Adrenal gland (tissue), 19 donors: ENCODE measurements at places on chromosomes 6 and 20. TPM values are rescaled to one million over a fixed set of nuclear protein-coding genes. Genes with fewer than 3 reads are reported as not detected.
A peak's percentile ranks its signal among the peaks of the same experiment; 100 is the strongest.

- no peak for DNase-seq
These were observed 230.7 kb upstream of the MARCKS start for GRCh38 chr6:113626475-113626874.

GRCh38 chr6:147382945-147383554, 125.4 kb upstream of the SAMD5 start:
- no peak for DNase-seq

GRCh38 chr6:89035252-89036101, 45.1 kb upstream of the PNRC1 start:
- peak; percentile 96 for DNase-seq

DNA sequence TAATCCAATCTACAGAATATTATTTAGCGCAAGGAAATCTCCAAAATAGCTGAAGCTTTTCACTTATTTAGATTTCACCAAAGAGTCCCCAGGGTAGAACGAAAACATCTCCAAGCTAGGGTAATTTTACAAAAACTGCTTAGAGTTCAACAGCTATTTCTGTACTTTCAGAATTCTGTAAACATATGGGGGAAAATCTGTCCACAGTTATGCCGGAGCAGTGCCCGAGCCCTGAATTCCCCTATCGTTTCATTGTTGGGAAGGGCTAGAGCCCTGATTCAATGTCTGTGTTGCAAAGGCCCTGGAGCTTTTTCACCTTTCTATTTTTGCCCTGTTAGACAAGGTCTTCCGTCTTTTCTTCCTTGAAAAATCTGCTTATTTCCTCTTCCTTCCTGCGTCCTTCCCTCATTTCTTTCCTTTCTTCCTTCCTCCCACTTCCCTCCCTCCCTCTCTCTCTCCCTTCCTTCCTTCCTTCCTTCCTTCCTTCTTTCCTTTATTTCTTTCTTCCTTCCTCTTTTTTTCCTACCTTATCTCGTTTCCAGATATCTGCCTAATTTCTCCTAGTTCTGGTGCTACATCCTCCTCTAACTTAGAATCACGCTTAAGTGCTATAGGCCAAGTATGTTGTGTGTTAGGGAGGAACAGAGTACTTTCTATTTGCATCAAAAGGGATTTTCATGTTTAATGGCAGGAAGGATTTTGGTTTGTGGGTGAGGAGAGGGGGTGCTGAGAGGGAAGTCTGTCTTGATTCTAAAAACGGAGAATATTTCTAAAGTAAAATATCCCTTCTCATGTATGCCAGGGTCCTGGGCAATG, 122.5 kb upstream of the BMP2 start:
- no peak for DNase-seq

GRCh38 chr6:125570526-125570925, 178.9 kb upstream of the HEY2 start:
- DNase-seq, result no peak

DNA sequence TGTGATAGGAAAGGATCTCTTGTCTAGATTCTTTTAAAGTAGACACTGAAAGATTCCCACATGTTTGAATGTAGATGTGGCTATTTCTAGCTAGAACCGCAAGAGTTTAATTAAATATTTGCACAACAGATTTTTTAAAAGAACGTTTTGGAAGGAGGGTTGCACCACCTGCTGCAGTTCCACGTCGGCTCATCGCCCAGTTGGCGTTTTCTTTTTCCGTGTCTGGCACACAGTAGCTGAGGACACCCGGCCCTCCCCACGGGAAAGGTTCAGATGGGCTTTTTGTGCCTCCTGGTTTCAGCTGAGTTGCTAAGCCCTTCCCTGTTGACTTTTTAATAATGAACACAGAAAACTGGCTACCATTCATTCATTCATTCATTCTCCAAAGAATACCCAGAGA, 41.8 kb upstream of the DOK5 start:
- DNase-seq, result no peak

DNA sequence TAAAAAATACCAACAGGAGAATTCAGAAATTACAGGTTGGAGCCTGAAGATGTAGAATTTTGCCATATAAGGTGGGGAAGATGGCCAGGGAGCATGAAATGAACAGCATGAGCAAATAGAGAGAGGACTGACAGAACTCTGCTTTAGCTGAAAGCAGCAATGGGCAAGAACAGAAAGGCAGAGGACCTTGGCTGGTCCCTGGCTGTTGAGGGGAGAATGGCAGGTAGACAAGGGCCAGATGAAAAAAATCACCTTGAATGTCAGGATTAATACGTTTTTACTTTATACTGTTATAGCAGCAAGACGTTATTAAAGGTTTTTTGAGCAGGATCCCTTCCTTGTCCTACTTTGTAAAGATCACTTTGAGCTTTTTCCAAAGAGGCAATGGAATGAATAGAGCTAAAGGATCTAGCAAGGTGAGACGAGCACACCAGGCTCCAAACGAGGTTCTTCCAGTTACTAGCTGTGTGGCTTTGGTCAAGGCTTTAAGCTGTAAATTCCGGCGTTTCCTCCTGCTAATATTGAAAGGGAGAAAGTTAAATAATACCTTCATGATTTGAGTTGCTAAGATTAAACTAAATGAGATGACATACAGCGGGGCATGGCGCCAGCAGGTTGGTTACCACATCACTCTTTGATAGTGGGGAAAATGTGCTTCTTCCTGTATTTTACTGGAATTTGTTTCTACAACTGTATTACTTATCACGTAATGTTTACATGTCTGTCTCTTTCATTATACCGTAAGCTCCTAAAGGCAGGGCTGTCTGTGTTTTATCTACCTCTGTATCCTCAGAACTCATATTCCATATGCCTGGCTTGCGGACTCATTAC, 776 bp downstream of the PPIL1 start:
- no peak for DNase-seq

DNA sequence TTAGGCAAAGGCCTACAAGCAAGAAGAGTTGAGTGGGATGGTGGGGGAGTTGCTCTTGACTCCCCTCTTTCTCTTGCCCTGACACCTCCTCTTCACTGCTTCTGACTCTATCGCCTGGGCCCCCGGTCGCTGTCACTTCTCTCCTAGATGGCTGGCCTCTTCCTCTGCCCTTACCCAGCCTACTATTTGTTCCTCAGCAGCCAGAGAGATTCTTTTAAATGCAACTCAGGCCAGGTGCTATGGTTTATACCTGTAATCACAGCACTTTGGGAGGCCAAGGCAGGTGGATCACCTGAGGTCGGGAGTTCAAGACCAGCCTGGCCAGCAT, 4.3 kb upstream of the PDYN start:
- no peak for DNase-seq

GRCh38 chr20:30985386-30985785, 272.1 kb upstream of the DEFB115 start:
- DNase-seq, result no peak

DNA sequence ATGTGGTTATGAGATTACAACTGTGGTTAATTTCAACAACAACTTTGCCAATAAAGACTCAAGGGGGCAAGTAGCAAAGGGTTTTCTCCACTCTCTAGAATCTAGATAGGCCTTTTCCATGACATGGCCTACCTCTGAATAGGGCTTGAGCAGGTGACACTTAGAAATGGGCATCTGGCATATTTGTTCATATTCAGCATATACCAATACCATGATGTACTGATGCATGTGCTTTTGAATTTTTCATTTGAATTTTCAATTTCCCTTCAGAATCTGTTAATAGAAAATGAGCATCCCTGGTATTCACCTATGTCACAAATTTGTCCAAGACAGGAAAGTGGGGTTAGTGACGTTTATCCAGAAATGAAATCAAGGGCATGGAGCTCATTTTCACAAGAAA, 757.5 kb upstream of the NRSN1 start:
- DNase-seq, result no peak

DNA sequence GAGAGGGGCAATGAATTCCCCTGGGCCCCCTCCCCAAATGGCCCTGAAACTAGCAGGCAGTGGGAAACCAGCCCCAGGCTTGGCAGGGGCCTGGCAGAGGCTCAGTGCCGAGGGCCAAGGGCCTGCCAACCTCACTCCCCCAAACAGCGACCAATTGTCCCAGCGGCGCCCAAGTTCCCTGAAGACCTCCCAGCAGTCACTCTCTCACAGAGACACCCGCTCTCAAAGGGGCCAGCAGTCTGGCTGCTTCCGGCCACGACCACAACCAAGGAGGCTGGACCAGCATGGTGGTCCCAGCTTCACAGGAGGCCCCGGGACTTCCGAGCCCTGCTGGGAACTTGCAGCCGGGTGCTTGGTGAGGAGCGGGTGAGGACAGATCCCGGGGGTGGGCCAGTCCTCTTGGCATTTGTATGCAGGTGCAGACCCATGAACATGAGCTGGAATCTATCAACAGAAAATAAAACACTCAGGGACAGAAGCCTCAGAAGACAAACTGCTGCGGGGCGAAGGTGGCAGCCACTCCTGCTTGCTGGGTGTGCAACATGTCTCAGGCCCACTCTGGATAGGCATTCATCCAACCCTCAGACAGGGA, 17.5 kb upstream of the SIRPA start:
- no peak for DNase-seq

DNA sequence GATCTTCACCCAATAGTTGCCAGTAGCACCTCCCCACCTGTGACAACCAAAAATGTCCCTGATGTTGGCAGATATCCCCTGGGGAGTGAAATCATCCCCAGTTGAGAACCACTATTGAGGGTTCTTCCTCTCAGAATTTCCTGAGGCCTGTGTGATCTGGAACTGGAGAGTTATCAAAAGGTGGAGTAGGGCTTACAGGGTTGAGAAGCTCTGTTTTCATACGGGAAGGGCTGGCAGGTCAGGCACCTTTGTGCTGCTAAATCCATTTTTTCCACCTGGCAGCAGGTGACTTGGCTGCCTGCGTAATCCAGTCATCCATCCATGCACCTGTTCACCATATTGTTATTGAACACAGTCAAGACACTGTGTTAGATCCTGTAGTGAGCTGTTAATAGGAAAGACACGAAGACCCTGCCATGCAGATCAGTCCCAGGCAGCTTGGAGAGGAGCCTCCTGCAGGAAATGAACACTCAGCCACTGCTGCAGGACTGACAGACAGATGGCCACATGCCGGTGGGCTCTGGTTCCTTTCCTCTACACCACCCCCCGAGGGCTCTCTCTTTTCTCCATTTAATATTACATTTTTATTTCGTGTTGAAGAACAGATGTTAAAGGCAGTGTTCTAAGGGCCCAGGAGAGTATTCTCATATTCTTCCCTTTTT, 5.4 kb downstream of the DUSP22 start:
- DNase-seq, result no peak

The MUCL3 gene
- polyA plus RNA-seq, result not detected

The CRISP2 gene
- polyA plus RNA-seq, result not detected

The POU3F2 gene
- polyA plus RNA-seq, result not detected

The SEMG1 gene
- 0.15 TPM for polyA plus RNA-seq

The PDYN gene
- polyA plus RNA-seq, result not detected

The TSBP1 gene
- not detected for polyA plus RNA-seq
